ENCODE measurements at places on chromosomes 2 and 18.

GRCh38 chr2:104755026-104755878, 98.7 kb upstream of the POU3F3 start:
- DNase-seq = no peak

DNA sequence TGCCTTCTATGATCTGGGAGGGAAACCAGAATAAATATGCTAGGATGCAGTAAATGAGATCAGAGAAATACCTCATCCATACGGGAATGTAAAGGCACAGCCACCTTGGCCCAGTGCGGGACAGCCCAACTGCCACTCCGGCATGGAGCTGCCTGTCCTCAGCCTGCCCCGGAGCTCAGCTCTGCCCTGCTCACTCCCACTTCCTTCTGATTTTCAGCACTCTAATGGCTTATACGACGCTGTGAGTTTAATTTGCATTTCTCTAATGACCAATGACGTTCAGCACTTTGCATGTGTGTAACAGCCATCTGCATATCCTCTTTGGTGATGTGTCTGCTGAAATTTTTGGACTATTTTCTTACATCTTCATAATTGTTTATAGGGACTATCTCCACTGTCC, 172.5 kb upstream of the RAB6C start:
- DNase-seq = no peak

GRCh38 chr2:45891719-45892424, 240.4 kb downstream of the PRKCE start:
- no peak for DNase-seq

GRCh38 chr2:195633974-195634373, 23.1 kb upstream of the SLC39A10 start:
- DNase-seq = no peak

GRCh38 chr18:2846636-2847316, at the start of gene EMILIN2:
Gene EMILIN2 (plus strand): TSS chr18:2847006. CDS start chr18:2847189, 183 bp downstream.
- DNase-seq = no peak

All from stimulated activated CD8-positive, alpha-beta memory T cell treated with anti-CD3 and anti-CD28 coated beads, Interleukin-15, amount 100 ng/mL, for 24 hours (primary cell).